ENCODE measurements at places on chromosomes 6 and 20. TPM values are rescaled to one million over a fixed set of nuclear protein-coding genes. Genes with fewer than 3 reads are reported as not detected.

DNA sequence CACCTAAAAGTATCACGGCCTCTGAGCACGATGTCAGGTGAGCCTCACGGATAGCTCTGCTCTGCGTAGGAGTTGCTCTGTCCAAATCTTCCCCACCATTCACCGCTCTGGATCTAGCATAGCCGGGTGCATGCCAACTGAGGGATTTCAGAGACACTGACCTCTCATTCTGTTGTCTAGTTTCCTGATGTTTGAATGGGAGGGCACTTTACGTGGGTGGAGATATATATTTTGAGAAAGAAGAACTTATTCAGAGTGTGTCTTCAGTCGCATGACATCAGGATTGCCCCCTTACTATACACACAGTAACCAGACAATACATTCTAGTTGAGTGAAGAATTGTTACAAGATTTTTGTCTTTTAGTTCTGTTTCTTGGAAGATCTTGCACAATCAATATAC is 96.5 kb upstream of the CITED2 start:
- DNase-seq = no peak

- DNase-seq = no peak
Measured at GRCh38 chr6:166318649-166319600, 10.7 kb upstream of the PRR18 start.

The MICB gene
- 0.66 TPM for polyA plus RNA-seq

The CCDC170 gene
- polyA plus RNA-seq = 0.38 TPM

DNA sequence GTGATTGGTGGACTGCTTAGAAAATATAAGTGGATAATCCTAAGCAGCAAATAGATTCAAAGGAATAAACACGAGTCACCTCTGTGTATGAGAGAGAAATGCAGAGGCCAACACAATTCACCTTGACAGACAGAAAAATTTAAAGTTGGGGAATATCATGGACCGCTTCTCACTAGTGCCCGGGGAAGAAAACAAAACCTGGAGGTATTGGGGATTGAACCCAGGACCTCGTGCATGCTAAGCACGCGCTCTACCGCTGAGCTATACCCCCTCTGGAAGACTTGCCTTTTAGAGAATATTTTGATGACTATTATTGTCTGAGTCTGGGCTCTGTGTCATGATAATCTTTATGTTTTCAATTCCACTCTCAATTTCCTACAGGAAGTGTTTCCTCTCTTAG is 111.9 kb downstream of the TRIM27 start:
- DNase-seq = no peak

The FOXQ1 gene
- 0.28 TPM for polyA plus RNA-seq

- no peak for DNase-seq
Measured at GRCh38 chr6:56386717-56387116, 139.3 kb upstream of the COL21A1 start.

- no peak for DNase-seq
Measured at GRCh38 chr6:105786449-105786848, 299.7 kb upstream of the PRDM1 start.

DNA sequence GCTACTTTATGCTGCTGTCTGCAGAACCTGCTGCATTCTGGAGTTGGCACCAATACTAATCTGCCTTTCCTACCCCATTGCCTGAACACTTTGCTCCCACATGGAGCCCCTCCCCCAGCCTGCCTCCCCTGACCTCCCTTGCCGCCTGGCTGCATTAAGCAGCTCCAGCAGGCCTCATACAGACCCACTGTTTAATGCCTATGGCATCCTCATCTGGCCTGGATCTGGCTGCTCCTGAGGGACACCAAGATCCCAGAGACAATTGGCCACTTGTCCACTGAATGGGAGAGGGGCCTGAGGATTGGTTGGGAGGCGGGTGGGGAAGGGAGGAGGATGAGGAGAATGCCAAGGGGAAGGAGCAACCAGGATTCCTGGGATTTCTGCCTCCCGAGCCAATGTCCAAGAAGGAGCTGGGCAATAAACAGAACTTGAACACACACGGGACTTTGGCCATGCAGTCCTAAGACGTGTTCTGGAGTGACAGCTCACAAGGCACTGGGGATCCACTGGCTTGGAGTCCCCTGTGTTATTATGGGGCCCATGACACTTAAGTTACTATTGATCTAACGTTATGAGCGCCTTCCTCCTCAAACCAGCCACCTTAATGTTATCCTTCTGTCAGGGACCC is 10.4 kb upstream of the KCNK5 start:
- no peak for DNase-seq

- DNase-seq = no peak
Measured at GRCh38 chr20:32449890-32450401, 91.8 kb downstream of the ASXL1 start.

The MUC21 gene
- not detected for polyA plus RNA-seq

DNA sequence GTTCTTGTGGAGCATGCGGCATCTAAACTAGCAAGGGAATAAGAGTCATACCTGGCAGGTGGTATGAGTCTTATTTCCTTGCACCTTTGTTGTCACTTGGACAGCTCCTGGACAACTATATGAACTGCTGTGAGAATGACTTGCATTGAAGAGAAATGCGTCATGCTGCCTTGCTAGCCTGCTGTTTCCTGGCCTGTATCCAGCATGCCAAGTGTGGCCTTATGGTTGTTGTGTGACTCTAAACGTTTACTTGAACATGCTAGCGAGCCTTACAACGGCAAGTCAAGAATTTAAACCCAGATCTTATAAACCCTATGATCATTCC is 90.4 kb downstream of the CEP162 start:
- DNase-seq = no peak

- DNase-seq = no peak
Measured at GRCh38 chr20:24720957-24721356, 228.1 kb upstream of the CST7 start.

GRCh38 chr6:112007805-112008204 is 46.1 kb upstream of the CCN6 start:
- DNase-seq = no peak

Measured in liver (tissue), 10 donors.